Putamen (tissue), 1 donor: ENCODE measurements at places on chromosomes 12 and 14.

DNA sequence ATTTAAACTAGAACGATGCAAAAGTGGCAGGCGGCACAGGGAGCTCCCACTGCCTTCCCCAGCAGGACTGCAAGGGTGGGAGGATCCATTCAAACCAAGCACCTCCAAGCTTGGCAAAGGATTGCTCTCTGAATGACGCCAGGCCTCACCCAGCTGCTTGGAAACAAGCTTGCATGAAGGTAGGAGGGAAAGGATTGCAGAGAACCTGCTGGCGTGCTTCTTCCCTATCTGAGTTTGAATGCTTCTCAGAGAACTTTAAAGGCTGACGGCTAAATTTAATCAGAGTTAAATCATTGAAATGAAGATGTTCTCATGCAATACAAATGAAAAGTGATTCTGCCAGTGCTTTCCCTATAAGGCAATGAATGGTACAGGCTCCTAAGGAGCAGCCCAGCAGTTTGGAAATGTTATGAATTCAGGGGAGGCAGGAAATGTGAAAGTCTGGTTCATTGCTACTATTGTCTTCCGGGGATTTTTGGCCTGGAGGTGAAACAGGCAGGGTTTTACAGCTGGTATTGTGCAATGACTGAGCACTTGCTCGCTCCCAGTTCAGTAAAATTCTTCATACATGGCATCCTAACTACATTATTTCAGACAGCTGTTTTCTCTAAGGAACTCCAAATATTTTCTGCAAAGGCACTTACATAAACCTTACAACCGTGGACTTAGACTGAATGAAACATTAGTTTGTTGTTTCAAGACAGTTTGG is 31.9 kb upstream of the DUSP6 start:
- peak; percentile 88 for DNase-seq

- peak; percentile 5 for DNase-seq
These were observed 26.8 kb downstream of the CCDC177 start for GRCh38 chr14:69547701-69548348.

DNA sequence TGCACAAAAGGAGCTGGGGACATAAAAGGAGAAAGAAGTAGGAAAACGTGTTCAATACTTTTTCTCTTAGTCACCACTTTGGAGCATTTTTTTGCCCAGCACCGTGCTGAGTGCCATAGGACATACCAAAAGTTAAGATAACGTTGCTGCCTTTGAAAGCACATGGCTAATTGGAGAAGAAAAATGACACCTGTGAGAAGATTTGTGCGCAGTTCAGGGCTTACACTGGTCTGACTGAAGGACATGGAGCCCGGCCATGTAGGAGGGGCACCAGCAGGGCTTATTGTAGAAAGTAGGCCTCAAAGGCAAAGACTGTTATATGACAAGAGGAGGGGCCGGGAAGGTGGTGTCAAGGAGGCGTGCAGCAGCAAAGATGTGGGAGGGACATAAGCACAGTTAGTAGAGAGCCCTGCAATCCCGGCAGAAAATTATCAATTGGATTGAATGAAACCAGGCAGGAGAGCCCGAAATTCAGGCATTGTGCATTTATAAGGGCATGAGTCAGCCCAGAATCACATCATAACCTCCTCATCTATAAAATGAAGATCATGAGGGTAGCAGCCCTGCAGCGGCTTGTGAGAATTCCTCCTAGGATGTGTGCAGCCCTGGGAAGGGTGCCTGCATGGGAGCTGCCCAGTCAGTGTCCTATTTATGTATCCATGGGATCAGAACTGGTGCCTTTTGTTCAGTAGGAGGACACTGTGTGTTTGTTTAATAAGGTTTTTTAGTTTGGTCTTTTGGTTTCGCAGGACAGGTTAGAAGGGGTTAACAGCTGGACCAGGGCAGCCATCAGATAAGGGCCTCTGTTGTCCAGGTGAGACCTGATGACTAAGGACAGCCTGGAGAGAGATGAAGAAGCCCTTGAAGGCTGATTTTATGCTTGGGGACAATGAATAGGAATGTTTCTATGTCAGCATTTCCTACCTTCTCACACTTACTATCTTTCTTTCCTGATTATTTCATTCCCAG is 122.4 kb downstream of the GPR135 start:
- DNase-seq, result no peak

GRCh38 chr12:68259318-68259940 is 6.0 kb upstream of the IL22 start:
- DNase-seq, result no peak

GRCh38 chr12:102063069-102063468 is 1.3 kb upstream of the WASHC3 start:
- no peak for DNase-seq
